ENCODE measurements at places on chromosomes 3 and 15.

GRCh38 chr15:70545526-70545925, 217.8 kb downstream of the UACA start:
- DNase-seq, result no peak

- DNase-seq, result no peak
Measured at GRCh38 chr15:66917904-66918448, 147.4 kb upstream of the SMAD3 start.

DNA sequence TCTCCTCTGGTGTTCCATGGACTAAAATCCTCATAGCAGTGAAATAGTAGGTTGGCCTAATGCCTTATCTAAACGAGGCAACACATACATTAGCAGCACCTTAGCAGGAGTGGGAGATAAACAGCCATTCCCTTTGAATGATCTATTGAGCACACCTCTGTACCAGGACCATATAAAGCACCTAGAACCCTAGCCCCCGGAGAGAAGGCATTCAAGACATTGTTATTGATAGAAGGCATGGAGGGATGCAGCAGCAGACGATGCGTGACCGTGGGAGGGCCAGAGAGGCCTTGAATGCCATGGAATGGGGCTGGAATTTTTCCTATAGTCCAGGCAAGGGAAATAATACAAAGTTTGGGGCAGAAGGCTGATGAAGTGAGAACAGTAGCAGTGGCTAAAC, 6.6 kb upstream of the SEMA5B start:
- DNase-seq, result no peak

DNA sequence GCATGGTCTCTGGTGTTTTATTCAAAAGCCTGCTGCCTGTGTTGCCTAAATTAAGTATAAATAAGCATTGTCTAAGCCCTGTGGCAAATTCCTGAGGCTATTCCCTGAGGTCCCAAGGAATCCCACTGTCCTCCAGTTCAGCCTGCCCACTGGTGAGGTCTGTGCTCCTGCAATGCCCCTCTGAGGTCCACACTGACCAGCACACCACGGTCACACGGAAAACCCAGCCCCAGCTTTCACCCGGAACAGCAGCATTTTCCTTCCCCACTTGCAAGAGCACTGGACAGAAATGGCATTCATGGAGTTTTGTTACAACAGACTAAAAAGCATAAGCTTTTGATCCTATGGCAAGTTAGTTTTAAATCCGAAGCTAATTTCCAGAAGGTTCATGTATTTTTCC, 234.0 kb downstream of the KLF13 start:
- no peak for DNase-seq

DNA sequence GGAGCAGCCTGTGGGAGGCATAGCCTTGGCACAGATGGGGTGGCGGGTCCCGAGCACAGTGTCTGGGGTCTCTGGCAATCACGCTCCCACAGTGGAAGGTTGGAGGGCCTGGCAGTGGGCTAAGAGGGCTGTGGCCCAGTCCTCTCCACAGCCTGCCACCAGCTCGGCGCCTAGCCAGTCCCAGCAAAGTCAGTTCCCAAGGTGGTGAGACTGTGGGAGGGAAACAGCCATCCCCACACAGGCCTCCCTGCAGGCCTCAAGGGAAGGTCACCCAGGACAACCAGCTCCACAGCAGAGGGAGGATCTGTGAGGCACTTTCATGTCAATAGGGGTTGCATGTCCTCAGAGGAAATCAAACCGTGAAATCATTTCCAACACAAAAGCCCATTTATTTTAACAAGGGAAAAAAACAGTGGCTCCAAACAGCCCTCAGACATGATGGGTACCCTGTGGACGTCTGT, 27.6 kb upstream of the LIMD1 start:
- DNase-seq, result no peak

DNA sequence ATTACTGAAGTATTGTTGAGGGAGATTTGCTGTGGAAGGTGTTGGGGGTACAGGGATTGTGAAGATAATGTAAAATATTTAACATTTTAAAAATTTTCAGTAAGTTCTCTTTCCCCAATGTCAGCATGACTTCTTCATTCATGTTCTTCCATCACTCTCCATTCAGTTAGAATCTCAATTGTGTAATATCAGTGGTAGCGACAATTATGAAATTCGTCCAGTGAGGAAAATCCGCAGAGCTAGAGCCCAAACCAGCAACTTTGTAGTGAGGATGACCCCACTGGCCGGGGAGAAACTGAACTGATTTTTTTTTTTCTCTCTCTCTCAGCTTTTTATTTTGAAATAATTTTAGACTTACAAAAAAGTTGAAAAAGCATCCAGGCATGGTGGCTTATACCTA, 171.7 kb downstream of the PGPEP1L start:
- no peak for DNase-seq

Measured in AG10803 (cell line).